ENCODE measurements at places on chromosomes 2 and 18.

- no peak for DNase-seq
Measured at GRCh38 chr2:199692489-199692888, 158.5 kb downstream of the FTCDNL1 start.

DNA sequence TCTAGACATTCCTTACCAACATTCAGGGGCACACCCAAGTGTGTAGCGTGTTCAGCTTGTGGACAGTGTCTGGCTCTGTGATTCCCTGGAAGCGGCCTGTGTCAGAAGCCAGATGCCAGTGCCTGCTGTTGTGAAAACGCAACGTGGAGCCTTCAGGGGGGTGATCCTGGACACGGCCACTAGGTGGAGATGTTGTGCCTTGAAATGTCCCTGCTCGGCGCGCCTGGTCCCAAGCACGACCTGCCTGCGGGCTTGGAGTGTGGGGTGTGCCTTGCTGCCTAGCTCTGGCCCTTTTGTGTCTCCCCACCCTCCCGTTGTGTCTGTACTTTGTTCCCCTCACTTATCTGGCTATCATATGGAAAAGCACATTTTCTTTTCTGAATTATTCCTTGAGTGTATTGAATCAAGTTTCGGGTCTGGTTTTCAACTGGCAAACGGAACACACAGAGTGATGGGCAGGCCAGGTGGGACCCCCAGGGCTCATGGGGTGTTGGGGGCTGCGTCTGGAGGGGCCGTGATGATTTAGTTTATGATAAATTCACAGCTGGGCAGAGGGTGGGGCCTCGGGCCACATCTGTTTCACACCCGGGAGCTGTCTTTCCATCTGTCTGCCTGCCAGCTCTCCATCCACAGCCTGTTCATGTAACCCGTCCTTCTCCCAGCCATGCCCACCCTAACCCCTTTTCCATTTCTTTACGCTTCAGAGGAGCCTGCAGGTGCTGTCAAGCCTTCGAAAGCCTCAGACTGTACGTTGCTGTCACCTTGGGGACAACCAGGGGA is 95.5 kb downstream of the DYSF start:
- no peak for DNase-seq

DNA sequence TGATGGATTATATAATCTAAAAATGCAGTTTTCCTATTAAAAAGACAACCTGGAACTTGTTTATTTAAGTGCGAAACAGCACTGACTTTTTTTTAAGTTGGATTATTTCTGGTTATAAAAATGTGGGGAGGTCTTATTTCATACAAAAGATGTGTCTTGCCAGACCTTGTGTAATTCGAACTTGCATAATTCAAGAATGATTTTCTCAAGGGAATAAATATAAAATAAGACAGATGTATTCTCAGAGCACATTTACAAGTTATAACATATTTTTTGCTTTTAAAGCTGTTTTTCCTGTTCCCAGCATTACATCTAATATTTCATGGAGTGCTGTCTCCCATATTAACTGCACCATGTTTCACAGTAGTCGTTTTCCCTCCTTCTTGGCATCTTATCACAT is 263.1 kb downstream of the CDH20 start:
- no peak for DNase-seq

DNA sequence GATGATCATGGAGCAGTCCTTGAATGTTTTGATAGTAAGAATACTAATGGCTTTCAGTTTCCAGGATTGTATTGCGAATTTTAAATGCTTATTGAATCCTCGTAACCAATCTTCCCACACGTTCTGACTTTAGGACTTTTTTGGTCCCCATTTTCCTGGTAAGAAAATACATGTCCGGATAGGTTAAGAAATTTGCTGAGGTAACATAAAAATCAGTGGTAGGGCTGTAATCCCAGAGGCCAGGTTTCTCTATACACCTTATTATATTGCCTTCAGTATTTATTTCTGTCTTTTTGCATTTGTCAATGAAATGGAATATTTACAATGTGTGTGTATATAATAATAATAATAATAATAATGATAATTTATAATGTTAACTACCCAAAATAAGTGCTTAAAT is 603.2 kb downstream of the TMEM182 start:
- no peak for DNase-seq

DNA sequence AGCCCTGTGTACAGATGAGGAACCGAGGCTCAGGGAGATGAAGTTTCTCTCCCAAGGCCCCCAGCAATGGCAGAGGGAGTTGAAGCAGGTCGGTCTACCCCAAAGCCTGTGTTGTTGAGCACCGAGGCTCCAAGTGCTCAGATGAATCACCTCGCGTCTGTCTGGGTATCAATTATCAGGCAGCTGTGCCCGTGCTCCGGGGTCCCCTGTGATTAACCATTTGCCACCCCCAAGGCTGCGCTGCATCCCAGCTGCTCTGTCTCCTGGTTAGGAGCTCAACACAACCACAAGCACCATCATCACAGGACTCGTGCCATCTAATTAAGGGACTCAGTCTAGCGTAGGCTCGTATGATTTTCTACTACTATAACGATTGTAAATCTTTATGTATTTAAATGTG is 27.1 kb downstream of the LIPG start:
- DNase-seq, result no peak
